T-helper 2 cell (primary cell): ENCODE measurements at places on chromosomes 3 and 15.

DNA sequence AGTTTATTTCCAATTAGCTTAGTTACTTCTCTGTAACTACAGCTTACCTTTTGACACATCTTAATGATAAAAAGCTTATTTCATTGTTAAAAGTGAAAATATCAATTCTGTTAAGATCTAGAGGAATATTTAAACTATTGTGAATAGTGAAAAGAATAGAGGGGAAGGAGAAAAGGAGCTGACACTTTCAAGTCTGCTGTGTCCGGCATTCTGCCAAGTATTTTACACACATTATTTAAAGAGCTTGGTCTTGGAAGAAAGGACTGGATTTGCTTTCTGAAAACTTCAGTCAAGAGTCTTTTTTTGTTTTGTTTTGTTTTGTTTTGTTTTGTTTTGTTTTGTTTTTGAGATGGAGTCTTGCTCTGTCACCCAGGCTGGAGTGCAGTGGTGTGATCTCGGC is 34.8 kb downstream of the CCDC80 start:
- no peak for DNase-seq

GRCh38 chr3:66577426-66578203 is 76.8 kb upstream of the LRIG1 start:
- DNase-seq = no peak

GRCh38 chr3:10998542-10998941 is 6.0 kb downstream of the SLC6A1 start:
- no peak for DNase-seq

DNA sequence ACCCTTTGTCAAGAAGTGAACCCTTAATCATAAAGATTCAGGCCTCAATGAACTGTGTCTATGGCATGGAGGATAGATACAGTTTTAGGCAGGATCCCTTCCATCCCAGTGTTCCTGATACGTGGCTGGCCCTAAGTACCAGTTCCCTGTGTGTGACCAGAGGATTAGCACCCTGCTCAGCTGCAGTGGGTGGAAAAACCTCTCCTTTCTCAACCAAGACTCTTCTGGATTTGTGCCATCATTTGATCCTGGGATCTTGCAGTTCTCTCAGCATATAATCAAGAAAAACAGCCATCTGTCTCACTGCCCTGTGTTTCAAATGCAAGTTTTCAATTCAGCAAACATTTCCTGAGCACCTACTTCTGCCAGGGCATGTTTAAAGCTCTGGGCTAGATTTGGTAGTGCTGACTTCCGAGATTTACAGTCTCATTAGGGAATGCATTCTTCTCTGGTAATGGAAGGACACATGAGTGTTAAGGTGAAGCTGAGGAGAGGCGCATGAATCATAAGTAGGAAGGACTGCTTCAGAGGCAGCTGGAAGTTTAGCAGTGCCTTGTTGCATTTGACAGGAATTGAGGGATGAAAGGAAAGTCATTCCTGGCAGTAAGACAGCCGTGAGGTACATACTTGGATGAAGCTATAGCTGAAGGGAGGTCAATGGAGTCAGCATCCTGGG is 388.3 kb downstream of the MFSD1 start:
- DNase-seq = no peak

GRCh38 chr15:89384176-89384604 is 49.6 kb upstream of the POLG start:
- DNase-seq = no peak

DNA sequence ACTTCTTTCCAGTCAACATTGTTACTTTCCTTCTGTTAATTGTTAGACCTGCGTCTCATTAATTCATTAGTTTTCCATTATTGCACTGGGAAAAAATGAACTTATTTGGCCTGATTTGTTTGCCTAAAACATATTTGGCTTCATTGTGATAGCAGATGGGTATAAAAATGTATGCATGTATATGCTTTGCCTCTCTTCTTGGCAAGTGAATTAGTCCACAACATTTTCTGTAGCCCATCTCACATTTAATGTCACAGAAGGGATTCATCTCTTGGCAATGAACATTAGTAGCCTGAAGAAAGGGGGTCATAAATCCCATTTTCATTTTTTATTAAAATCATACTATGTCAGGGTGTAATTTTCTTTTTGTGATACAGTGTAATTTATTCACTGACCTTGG is 125.2 kb downstream of the TUSC7 start:
- no peak for DNase-seq

- DNase-seq = no peak
Observed at GRCh38 chr3:158782283-158782989, 19.4 kb upstream of the MFSD1 start.

DNA sequence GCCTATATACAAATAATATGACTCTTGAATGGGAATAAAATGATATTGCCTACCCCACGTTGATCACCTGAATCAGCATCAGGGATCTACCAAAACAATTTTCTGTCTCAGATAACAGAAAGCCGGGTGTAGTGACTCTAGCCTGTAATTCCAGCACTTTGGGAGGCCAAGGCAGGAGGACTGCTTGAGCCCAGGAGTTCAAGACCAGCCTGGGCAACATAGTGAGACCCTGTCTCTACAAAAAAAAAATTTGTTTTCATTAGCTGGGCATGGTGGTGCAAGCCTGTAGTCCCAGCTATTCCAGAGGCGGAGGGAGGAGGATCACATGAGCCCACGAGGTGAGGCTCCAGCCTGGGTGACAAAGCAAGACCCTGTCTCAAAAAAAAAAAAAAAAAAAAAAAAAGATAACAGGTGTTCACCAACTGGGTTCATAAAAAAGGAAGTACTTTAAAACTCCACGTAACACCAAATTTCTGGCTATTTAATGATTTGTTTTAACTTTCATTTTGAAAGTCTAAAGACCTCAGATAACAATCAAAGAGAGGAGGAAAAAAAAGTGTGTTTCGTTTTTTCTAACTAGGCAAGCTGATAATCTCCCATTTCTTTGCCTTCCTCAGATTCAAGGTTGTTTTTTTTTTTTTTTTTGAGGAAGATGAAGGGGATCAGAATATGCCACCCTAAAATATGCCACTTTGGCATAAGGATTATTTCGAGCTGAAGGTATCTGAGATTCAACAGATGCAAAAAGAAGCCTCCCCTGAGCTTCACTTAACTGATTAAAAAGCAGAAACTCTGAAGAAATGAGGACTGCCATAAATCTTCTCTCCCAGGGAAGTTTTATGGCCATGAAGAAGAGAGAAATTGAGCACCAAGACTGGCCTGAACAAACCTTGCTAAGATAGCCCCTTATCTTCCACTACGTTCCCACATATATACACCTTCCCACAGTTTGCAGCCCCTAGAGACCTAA is 44.1 kb downstream of the TRANK1 start:
- DNase-seq = no peak

DNA sequence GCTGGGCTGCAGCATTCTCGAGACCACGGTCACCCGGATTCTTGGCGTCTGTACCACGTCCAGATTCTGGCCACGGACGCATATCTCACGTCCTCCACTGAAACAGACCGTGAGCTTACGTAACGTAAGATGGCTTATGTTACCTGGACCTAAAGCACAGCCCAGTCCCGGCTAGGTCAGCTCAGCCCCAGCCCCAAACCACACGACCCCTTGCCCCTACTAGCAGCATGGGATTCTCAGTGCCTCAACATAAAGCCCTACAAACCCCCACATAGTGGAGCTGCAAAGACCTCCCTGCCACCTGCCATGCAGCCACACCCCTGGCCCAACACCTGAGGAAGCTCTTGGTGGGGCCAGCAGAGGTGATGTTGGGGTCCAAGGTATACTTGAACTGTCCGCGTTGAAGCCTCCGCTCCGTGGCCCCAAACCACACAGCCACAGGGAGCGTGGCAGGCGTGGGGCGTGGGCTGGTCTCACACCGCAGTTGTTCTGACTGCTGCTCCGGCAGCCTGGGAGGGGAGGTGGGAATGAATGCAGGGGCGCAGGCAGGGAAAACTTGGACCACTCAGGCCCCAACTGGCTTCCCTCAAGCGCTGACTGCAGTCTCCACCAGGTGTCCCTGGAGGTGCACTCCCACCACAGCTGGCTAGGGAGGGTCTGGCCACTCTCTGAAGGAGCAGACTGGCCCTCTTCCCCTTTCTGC is 14.5 kb downstream of the PLXNB1 start:
- DNase-seq = no peak

DNA sequence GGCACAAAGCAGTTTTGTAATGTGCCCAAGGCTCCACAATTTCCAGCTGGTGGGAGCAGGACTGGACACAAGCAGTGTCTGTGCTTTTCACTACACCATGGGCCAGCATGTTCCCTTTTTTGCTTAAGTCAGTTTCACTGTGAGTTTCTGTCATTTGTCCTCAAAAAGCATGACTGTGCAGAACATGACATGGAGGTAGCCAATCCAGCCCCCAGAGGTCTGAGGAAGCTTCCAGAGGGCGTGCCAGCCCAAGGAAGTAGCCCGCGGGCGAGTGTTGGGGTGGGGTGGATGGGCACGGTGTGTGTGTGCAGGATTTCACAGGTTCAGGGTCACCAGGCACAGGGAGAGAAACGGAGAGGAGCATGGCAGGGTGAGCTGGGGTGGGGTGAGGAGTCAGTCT is 8.0 kb upstream of the EEFSEC start:
- no peak for DNase-seq

DNA sequence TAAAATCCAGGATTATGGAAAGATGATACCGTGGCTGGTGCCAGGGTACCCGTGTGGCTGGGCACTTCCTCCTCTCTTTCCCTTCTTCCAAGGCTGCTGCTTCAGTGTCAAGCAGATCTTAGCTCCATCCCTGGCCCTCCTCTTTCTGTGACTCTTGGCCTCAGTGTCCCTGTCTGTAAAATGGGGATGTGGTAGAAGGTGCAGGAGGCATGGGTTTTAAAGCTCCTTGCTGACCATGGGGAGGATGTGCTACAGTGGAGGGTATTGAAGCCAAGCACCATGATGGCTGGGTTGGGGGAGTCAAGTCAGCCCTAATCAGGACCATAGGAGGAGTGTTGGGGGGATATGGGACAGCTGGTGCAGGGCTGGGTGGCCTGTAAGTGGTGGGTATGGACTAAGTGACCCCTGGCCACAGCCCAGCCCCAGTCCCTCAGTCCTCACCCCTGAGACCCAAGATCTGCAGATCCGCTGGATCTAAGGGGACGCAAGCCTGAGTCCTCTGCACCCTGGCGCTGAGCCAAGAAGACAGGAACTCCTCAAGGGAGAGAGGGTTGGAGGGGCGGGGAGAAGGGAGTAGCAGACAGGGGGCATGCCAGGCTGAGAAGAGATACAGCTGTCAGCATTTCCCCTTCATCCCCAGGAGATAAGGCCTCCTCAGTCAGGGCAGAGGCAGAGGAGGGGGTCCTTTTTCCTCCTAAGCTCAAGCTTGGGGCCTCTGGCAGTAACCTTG is 12.0 kb downstream of the PTH1R start:
- DNase-seq = no peak
